ENCODE measurements at places on chromosomes 11 and 22. TPM values are rescaled to one million over a fixed set of nuclear protein-coding genes. Genes with fewer than 3 reads are reported as not detected.

KDM4D gene
- 2.1 TPM for total RNA-seq

KRTAP5-1 gene
- total RNA-seq = not detected

MRGPRE gene
- not detected for total RNA-seq

ELF5 gene
- not detected for total RNA-seq

MS4A6A gene
- not detected for total RNA-seq

IL10RA gene
- not detected for total RNA-seq

A4GALT gene
- 14.6 TPM for total RNA-seq

ARHGAP8 gene
- total RNA-seq = 2.6 TPM

OR51B5 gene
- total RNA-seq = not detected

LDHAL6A gene
- total RNA-seq = not detected

KCNJ1 gene
- not detected for total RNA-seq

GUCY1A2 gene
- total RNA-seq = 0.40 TPM

ALDH3B1 gene
- 47.0 TPM for total RNA-seq

SELENOO gene
- 27.9 TPM for total RNA-seq

CHRDL2 gene
- total RNA-seq = not detected

Measured in epithelial cell of alveolus of lung (primary cell).